ENCODE measurements at places on chromosomes 5 and 9.
A peak's percentile ranks its signal among the peaks of the same experiment; 100 is the strongest.

- H3K4me1 ChIP-seq, result no peaks in the 10 kb centered on the region
- peak within 1 kb of the TSS; percentile 34 for H3K4me3 ChIP-seq
- no peaks in the 10 kb centered on the region for H3K36me3 ChIP-seq
- H3K27me3 ChIP-seq, result peaks cover 92% of the 10 kb centered on the region
- DNase-seq, result no peak
- no peak within 1 kb of the TSS for H3K27ac ChIP-seq
Measured at GRCh38 chr5:51383131-51384121, at the start of gene ISL1. ISL1 (plus strand) TSS chr5:51383448; CDS start chr5:51383672, 224 bp downstream.

DNA sequence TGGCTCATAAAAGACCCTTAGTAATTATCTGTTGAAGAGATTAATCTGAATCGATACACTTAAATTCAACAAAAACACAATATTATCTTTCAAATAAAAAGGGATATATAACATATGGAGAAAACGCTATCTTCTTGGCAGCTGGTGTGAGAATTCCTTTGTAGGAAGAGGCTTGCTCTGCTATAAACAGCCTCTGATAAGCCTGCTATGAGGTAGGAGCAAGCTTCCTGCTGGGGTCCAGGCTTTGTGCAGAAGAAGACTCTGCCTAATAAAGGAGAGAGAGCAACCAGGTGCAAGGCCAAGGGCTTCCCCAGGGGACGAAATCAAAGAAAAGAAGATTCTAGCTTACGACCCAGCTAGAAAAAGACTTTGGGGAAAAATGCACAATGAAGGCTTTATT lies 43.3 kb upstream of the SSBP2 start:
- DNase-seq, result no peak
- no peak overlapping the region for H3K27ac ChIP-seq
- no peaks in the 10 kb centered on the region for H3K36me3 ChIP-seq
- no peaks in the 10 kb centered on the region for H3K4me1 ChIP-seq

GRCh38 chr5:10317825-10318682 lies 10.4 kb upstream of the CMBL start:
- no peaks in the 10 kb centered on the region for H3K36me3 ChIP-seq
- H3K4me3 ChIP-seq, result no peak overlapping the region
- no peak for DNase-seq

DNA sequence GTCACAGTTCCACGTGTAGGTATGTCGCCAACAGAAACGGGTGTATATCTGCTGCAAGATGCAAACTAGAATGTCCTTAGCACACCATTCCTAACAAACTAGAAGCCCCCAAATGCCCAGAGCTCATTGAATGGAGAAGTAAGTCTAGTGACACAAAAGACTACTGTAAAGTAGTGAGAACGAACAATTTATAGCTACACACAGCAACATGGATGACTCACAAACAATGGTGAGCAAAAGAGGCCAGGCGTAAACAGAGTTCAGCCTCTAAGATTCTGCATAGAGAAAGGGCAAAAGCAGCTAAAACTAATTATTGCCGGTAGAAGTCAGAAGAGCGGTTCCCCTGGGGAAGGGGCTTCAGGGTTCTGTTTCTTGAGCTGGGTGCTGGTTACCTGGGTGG lies 74.7 kb downstream of the AMBP start:
- no peak for DNase-seq
- H3K4me1 ChIP-seq, result peaks cover 7% of the 10 kb centered on the region
- H3K27ac ChIP-seq, result no peak overlapping the region
- H3K4me3 ChIP-seq, result no peak overlapping the region

GRCh38 chr5:168006456-168007130 lies 284.9 kb upstream of the WWC1 start:
- DNase-seq, result no peak
- H3K4me1 ChIP-seq, result peaks cover 13% of the 10 kb centered on the region
- H3K27ac ChIP-seq, result peak overlapping the region; percentile 28

DNA sequence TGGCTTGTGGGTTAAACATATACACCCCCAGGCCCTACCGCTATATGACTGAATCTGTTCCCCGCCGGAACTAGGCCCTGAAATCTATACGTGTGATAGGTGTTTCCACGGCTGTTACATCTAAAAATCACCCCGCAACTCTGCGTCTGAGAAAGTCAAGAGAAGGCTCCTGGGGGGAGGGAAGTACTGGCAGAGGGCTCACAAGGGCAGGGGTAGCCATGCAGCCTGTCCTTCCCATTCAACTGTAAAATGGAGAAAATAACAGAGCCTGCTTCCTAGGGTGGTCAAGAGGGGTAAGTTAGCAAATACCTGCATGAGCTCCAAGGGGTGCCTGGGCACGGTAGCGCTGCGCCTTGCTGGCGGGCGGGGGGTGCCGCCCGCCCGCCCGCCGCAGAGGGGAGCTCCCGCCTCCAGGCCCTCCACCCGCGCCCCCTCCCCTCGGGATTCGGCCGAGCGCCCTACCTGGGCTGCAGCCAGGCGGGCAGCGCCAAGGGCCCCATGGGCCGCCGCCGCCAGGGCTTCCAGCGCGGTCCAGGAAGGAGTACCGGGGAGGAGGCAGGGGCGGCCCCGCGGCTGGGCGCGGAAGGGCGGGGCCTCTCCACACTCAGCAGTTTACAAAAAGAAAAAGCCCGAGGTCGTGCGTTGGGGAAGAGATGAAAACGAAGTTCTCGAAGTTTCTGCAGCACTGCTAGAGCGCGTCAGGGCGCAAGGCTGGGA lies at the start of gene HACD4:
Gene HACD4 (minus strand): TSS at position 550 of the 717 bp plus-strand sequence. CDS start 50 bp downstream, at position 500.
- no peaks in the 10 kb centered on the region for H3K4me1 ChIP-seq
- peak; percentile 67 for DNase-seq

GRCh38 chr5:159038907-159039306 lies 60.8 kb downstream of the EBF1 start:
- peaks cover 52% of the 10 kb centered on the region for H3K4me1 ChIP-seq
- peak overlapping the region; percentile 20 for H3K27ac ChIP-seq
- no peak for DNase-seq
- no peak overlapping the region for H3K4me3 ChIP-seq

DNA sequence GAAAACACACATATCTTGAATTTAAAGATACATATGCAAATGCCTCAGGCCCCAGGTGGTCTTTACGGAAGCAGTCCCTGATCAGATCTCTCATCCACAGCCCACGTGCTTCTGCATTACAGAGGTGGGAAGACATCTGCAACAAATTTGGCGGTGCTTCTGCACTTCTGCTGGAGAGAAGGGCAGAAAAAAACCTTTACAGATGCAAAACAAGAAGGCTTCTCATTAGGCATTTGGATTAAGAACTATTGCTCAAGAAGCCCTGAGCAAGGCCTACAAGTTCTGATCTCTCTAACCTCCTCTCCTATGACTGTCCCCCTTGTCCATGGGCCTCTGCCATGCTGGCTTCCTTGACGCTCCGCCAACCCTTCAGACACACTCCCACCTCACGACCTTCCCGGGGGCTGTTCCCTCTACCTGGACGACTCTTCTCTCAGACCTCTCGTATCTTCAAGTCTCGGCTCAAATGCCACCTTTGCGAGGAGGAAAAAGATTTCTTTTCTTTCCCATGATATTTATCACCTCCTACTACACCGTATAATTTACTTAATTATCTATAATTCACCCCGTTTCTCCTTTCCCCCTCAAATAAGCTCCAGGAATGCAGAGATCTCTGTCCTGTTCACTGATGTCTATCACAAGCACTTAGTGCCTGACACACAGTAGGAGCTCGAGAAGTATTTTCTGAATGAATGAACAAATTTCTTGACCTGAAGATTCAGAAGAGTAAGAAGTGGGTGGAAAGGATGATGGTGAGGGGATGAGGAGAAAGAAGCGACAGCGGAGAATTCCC lies 1.1 kb downstream of the MTMR12 start:
- H3K27ac ChIP-seq, result peak overlapping the region; percentile 99
- H3K27me3 ChIP-seq, result no peaks in the 10 kb centered on the region
- peak overlapping the region; percentile 93 for H3K4me3 ChIP-seq
- H3K36me3 ChIP-seq, result no peaks in the 10 kb centered on the region
